ENCODE measurements at places on chromosomes 3 and 15. TPM values are rescaled to one million over a fixed set of nuclear protein-coding genes. Genes with fewer than 3 reads are reported as not detected.

MYL3 gene
- total RNA-seq, result 6.6 TPM

PLA2G4D gene
- total RNA-seq, result not detected

GPR171 gene
- 0.72 TPM for total RNA-seq

CCR5 gene
- 1.2 TPM for total RNA-seq

CLSTN2 gene
- 116 TPM for total RNA-seq

GPR149 gene
- total RNA-seq, result not detected

LTK gene
- 0.17 TPM for total RNA-seq

CCR9 gene
- not detected for total RNA-seq

ACKR2 gene
- total RNA-seq, result 3.1 TPM

SLC38A3 gene
- 8.8 TPM for total RNA-seq

REC114 gene
- not detected for total RNA-seq

GADL1 gene
- 0.24 TPM for total RNA-seq

SCAANT1 gene
- total RNA-seq, result not detected

PLCL2 gene
- total RNA-seq, result 45.3 TPM

TAGLN3 gene
- not detected for total RNA-seq

ZKSCAN7 gene
- total RNA-seq, result 7.6 TPM

CMTM8 gene
- total RNA-seq, result 6.4 TPM

PTX3 gene
- total RNA-seq, result 1.8 TPM

SLC6A20 gene
- 2.9 TPM for total RNA-seq

AADACL2 gene
- not detected for total RNA-seq

OTOL1 gene
- total RNA-seq, result not detected

ALDH1A2 gene
- total RNA-seq, result 49.6 TPM

ITIH1 gene
- total RNA-seq, result not detected

CYP19A1 gene
- total RNA-seq, result 1.6 TPM

MGLL gene
- 4.5 TPM for total RNA-seq

PAK6 gene
- 1.6 TPM for total RNA-seq

MEGF11 gene
- not detected for total RNA-seq

C3orf70 gene
- 16.5 TPM for total RNA-seq

FETUB gene
- total RNA-seq, result not detected

RASL12 gene
- 13.5 TPM for total RNA-seq

THBS1 gene
- 154 TPM for total RNA-seq

SERPINI2 gene
- total RNA-seq, result not detected

GOLGA8Q gene
- total RNA-seq, result 1.0 TPM

PLCH1 gene
- total RNA-seq, result 1.4 TPM

SECISBP2L gene
- total RNA-seq, result 40.7 TPM

ARL14 gene
- total RNA-seq, result not detected

LSAMP gene
- total RNA-seq, result 8.6 TPM

TRH gene
- 0.62 TPM for total RNA-seq

Measured in ovary (tissue), 10 donors.